Activated T-helper 2 cell treated with anti-CD3 and anti-CD28 coated beads, Interferon-gamma antibody, Interleukin-2, Interleukin-4, amounts not matched to agents 10 μg/mL and 5 μg/mL and 100 μg/mL, durations not matched to agents 14 hours and 24 hours and 36 hours (primary cell): ENCODE measurements at places on chromosomes 5 and 9. TPM values are rescaled to one million over a fixed set of nuclear protein-coding genes. Genes with fewer than 3 reads are reported as not detected.
A peak's percentile ranks its signal among the peaks of the same experiment; 100 is the strongest.

GRCh38 chr9:81522716-81523551 is 166.4 kb downstream of the TLE1 start:
- no peak for DNase-seq

- no peak for DNase-seq
Observed at GRCh38 chr9:30534896-30535295, 1849.5 kb upstream of the ACO1 start.

- no peak for DNase-seq
Observed at GRCh38 chr5:68544648-68545552, 329.3 kb downstream of the PIK3R1 start.

DNA sequence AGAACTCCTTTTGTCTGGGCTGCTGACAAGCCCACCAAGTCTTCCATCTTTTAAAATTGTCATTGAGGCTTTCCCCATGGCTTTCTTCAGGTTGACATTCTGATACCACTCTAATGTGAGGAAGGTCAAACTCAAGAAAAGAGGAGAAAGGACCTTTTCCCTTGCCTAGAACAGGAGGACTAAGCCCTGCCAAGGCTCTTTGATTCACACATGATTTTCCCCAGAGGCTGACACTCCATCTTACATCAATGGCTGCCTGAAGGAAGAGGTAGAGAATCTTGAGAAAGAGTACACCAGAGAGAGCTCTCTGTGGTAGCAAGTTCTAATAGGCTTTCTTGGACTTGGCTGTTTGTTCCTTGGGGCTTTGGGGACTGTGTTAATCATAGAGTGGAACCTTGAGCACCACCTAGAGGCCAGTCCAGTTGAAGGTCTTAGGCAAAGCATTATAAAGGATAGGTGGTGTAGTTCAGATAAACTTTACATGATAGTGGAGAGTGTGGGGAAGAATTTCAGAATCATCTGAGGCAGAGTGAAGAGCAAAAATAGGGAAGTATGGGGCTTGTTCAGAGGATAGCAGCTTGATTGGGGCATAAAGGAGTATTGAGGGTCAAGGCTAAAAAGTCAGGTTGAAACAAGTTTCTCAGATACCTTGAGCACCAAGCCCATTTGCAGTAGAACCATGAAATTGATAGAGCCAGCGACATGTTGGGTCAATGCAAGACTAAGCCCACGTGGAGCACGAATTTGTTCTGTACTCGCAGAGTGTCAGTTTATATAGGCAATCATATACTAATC is 36.7 kb downstream of the NDFIP1 start:
- DNase-seq, result peak; percentile 45

DNA sequence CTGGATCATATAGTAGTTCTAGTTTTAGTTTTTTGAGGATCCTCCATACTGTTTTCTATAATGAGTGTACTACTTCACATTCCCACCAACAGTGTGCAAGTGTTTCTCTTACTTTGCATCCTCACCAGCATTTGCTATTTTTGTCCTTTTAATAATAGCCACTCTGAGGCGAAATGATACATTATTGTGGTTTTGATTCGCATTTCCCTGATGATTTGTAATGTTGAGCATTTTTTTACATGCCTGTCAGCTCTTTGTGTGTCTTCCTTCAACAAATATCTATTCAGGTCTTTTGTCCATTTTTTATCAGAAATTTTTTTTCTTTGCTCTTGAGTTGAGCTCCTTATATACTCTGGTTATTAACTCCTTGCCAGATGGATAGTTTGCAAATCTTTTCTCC is 114.0 kb downstream of the ADAMTSL1 start:
- no peak for DNase-seq

- DNase-seq, result no peak
Observed at GRCh38 chr5:181164076-181164952, 16.9 kb downstream of the OR2V2 start.

DNA sequence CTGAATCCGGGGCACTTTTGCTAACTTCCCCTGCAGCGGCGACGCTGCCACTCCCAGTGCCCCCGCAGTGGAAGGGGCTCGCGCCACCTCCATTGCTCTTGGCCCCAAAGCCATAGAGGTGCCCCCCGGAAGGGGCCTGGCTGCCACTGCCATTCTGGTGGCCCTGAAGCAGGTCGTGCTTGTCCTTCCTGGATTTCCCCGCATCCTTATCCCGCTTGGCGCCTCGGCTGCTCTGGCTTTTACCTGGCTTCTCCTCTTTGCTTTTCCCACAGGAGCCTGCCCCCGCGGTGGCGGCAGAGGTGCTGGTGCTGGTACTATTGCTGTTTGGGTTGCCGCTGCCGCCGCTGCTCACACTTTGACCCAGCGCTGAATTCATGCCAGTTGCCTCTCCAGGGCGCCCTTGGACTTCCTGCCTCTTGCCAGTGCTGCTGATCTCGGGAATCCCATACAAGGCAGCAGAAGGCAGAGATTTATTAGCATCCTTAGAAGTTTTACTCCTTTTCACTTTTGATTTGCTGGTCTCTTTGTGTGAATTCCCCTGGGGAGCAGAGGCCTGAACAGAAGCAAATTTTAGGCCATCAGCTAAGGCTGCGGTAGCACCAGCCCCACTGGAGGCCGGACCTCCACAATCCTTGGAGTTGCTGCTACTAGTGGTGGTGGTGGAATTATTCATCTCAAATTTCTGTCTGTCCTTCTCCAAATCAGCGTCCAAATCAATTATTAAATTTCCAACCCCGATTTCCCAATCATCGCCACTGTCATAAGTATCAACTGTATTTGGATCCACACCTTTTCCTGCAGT is 2.1 kb downstream of the ZNF608 start:
- no peak for DNase-seq

DNA sequence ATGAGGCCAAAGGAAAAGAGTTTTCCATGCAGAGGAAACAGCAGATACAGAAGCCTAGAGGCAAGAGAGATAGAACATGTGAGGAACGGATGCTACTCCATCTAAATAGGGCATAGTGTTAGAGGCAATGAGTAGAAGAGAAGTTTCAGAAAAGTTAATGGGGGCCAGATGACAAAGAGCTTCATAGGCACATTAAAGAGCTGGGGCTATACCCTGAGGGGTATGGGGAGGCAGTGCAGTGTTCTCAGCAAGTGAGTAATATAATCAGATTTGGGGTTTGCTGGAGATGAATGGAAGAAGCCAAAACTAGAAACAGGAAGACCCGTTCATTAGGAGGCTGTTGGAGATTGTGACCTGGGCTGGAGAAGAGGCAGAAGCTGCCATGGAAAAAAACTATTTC is 87.2 kb downstream of the GLIS3 start:
- DNase-seq, result no peak

- DNase-seq, result no peak
Observed at GRCh38 chr9:84278130-84278529, 62.4 kb downstream of the SLC28A3 start.

GRCh38 chr5:97242341-97242740 is 59.3 kb upstream of the RIOK2 start:
- no peak for DNase-seq

DNA sequence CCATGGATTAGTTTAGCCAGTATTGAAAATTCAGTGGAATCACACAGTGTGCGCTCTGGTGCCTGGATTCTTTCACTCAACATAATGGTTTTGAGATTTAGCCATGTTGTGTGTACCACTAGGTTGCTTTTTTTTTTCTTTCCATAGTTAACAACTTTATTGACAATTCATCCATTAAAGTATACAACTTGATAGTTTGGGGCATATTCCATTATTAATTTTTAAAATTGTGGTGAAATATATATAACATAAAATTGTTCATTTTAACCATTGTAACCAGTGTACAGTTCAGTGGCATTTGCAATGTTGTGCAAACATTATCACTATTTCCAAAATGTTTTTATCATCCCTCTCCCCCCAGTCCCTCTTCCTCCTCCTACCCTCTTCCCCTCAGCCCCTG is 35.2 kb downstream of the ANKRD33B start:
- DNase-seq, result no peak

- no peak for DNase-seq
Observed at GRCh38 chr5:27038476-27038875, at the start of gene CDH9. Gene CDH9, minus strand, starts transcription at chr5:27038586. Its CDS starts 50,253 bp downstream, at chr5:26988333.

- DNase-seq, result no peak
Observed at GRCh38 chr9:21672761-21673160, 129.7 kb upstream of the MTAP start.

DNA sequence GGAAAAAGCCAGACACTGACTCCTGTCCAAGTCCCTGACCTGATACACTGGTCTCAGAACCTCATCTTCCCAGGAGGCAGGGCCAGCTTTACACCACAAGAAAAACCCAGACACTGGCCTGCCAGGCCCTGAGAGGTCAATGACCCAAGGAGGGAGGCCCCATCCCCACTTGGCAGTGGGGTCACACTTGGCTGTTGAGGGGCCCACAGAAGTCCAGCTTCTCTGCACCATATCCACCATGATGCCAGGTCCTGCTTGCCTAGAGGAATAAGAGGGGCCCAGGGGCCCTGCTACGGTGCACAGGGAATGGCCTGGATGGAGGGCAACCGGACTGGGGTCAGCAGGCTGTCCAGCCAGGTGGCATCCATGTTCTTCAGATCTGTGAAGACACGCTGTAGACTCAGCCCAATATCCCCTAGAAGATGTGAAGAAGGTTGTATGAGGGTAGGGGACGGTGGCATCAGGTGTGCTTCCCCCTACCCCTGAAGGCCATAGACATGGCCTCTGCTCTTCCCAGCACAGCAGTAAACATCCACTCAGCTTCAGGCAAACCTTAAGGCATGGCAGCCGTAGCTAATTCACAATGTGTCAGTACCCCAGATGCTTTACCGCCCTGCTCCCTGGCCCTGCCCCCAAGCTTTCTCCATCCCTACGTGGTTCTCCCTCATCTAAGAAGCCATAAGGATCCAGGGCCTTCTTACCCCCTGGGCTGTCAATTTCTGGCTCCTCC is 6.7 kb downstream of the IRF1 start:
- DNase-seq, result no peak

DNA sequence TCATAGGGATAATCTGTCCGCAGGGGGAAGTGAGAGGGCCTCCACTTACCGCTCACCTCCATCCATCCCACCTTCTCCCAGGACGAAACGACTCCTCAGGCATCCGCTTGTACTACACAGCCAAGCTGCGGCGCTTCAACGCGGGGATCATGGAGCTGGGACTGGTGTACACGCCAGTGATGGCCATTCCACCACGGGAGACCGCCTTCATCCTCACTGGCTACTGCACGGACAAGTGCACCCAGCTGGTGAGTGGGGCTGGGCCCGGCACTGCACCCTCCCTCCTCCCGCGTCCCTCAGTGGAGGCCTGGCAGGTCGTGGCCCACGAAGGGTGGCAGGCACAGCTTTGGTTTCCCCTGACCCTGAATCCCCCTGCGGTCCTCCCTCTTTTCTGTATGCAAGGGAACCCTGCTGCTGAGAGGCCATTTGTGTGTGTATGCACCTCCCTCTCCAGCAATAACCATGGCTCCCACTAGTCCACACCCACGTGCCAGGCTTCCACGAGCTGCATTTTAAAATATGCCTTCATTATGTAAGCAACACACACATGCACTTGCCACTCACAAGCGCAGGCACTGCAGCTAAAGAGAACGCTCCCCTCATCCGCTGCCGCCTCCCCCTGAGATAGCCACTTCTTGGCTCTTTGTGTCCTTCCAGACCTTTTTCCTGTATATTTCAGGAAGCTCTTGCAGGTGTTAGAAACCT is 11.8 kb downstream of the DBH start:
- DNase-seq, result no peak

- no peak for DNase-seq
Observed at GRCh38 chr5:89668821-89669220, 740.7 kb downstream of the CETN3 start.

- DNase-seq, result no peak
Observed at GRCh38 chr5:136446565-136446964, 81.2 kb upstream of the TRPC7 start.

- DNase-seq, result no peak
Observed at GRCh38 chr5:53246042-53246836, 136.7 kb upstream of the MOCS2 start.

DNA sequence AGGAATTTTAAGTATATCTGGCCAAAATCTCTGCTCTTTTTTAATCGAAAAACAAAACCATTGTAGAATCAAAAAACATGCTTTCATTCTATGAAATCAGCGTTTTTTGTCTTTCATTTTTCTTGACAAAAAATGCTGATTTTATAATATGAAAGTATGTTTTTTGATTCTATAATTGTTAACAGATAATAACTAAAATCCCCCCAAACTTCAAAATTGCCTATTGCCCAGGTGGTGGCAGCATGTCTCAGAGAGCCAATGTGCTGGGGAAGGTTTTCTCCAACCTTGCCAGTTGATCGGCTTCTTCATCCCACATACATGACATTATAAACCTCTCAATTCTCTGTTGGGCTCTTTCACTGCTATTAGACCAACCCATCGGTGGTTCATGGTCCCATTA is 5.1 kb upstream of the SMIM15 start:
- no peak for DNase-seq

Gene EDIL3
- total RNA-seq, result not detected in 2 replicates

Gene PDCD1LG2
- 1.7 and 2.0 TPM in 2 replicates for total RNA-seq

Gene TMEM232
- 0.80 and 1.1 TPM in 2 replicates for total RNA-seq

Gene LMBRD2
- 9.3 and 11.6 TPM in 2 replicates for total RNA-seq

Gene PLPP7
- total RNA-seq, result 0.21 TPM in 1 of 2 replicates, not detected in the other

Gene DMRTA1
- total RNA-seq, result not detected in 2 replicates

Gene PCDHGA10
- 0.21 and 0.34 TPM in 2 replicates for total RNA-seq
